Endodermal cell (in vitro differentiated cells): ENCODE measurements at places on chromosomes 1 and 21. TPM values are rescaled to one million over a fixed set of nuclear protein-coding genes. Genes with fewer than 3 reads are reported as not detected.

The RCSD1 gene
- total RNA-seq: 0.11 and 0.20 TPM in 2 replicates

The LIN28A gene
- 867 to 923 TPM (median 893 TPM) in 3 replicates for total RNA-seq

The NTNG1 gene
- total RNA-seq: 0.84 to 2.5 TPM (median 2.1 TPM) in 3 replicates

DNA sequence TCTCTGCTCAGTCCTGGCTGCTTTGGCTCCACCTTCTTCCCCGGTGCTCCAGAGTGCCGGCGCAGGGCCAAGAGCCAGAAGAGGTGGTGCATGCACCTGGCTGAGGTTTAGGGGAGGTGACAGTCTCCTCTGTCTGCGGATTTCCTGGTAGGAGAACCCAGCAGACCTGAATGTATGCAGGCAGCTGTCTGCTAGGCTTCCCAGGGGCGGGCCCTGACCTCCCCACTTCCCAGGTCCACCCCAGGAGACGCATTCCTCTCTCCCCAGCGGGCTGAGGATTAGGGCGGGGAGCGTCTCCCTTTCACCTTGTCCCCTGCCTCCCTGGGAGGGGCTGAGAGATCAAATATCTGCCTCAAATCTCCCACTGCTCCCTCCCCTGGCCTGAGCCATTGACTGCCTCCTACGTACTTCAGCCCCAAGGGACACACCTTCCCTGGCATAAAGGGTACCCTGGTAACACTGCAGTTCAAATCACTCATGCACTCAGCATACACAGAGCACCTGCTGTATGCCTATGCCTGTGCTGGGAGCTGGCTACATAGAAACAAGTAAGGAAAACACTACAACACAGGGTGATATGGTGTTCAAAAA, 27.5 kb downstream of the DMBX1 start:
- H3K27ac ChIP-seq: no peak overlapping the region
- peak; percentile 97 for DNase-seq
- H3K4me3 ChIP-seq: no peak overlapping the region
- peaks cover 32% of the 10 kb centered on the region for H3K4me1 ChIP-seq
- H3K36me3 ChIP-seq: no peaks in the 10 kb centered on the region
- peaks cover 8% of the 10 kb centered on the region for H3K27me3 ChIP-seq

- H3K4me1 ChIP-seq: no peaks in the 10 kb centered on the region
- H3K36me3 ChIP-seq: no peaks in the 10 kb centered on the region
- no peak overlapping the region for H3K4me3 ChIP-seq
- DNase-seq: peak; percentile 87
- no peaks in the 10 kb centered on the region for H3K27me3 ChIP-seq
- no peak overlapping the region for H3K27ac ChIP-seq
Observed at GRCh38 chr1:227447531-227447990, 115.8 kb upstream of the ZNF678 start.

DNA sequence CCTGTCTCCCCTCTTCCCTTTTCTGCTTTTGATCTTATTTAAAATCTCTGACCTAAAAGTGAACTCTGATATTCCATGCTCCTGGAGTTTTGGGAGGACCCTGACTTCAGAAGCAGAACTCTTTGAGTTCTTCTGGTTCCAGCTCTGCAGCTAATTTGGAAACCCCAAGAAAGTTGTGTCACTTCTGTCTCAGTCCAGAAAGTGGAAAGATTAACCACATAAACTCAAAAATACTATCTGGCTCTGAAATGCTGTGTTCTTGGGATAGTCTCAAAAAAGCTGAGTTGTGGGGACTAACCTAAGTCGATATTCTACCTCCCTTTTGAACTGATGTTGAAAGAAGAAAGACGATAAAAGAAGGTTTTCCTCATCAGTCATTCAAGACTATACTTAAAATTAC, 59.8 kb downstream of the ITPKB start:
- peak overlapping the region; percentile 74 for H3K4me3 ChIP-seq
- no peak for DNase-seq
- peaks cover 17% of the 10 kb centered on the region for H3K4me1 ChIP-seq
- H3K27me3 ChIP-seq: no peaks in the 10 kb centered on the region

- no peak overlapping the region for H3K4me3 ChIP-seq
- no peaks in the 10 kb centered on the region for H3K4me1 ChIP-seq
- H3K27me3 ChIP-seq: no peaks in the 10 kb centered on the region
- H3K27ac ChIP-seq: no peak overlapping the region
- DNase-seq: no peak
Observed at GRCh38 chr21:35095859-35096291, 46.8 kb upstream of the RUNX1 start.

GRCh38 chr1:214515544-214516433, 35.6 kb downstream of the PTPN14 start:
- no peak overlapping the region for H3K4me3 ChIP-seq
- H3K36me3 ChIP-seq: peaks cover 5% of the 10 kb centered on the region
- no peak overlapping the region for H3K27ac ChIP-seq
- no peaks in the 10 kb centered on the region for H3K27me3 ChIP-seq
- peaks cover 33% of the 10 kb centered on the region for H3K4me1 ChIP-seq

GRCh38 chr1:190658907-190659306, 181.2 kb upstream of the BRINP3 start:
- no peaks in the 10 kb centered on the region for H3K27me3 ChIP-seq
- H3K27ac ChIP-seq: no peak overlapping the region
- no peak for DNase-seq
- no peak overlapping the region for H3K4me3 ChIP-seq
- H3K36me3 ChIP-seq: no peaks in the 10 kb centered on the region

GRCh38 chr1:82273816-82274215, 473.1 kb downstream of the ADGRL2 start:
- H3K4me3 ChIP-seq: no peak overlapping the region
- H3K36me3 ChIP-seq: no peaks in the 10 kb centered on the region
- no peaks in the 10 kb centered on the region for H3K4me1 ChIP-seq
- peaks cover 20% of the 10 kb centered on the region for H3K27me3 ChIP-seq
